CD4-positive, alpha-beta T cell (primary cell): ENCODE measurements at places on chromosomes 12 and 14. TPM values are rescaled to one million over a fixed set of nuclear protein-coding genes. Genes with fewer than 3 reads are reported as not detected.

- DNase-seq: no peak
These were observed 75.5 kb downstream of the AVPR1A start for GRCh38 chr12:63075376-63076060.

DNA sequence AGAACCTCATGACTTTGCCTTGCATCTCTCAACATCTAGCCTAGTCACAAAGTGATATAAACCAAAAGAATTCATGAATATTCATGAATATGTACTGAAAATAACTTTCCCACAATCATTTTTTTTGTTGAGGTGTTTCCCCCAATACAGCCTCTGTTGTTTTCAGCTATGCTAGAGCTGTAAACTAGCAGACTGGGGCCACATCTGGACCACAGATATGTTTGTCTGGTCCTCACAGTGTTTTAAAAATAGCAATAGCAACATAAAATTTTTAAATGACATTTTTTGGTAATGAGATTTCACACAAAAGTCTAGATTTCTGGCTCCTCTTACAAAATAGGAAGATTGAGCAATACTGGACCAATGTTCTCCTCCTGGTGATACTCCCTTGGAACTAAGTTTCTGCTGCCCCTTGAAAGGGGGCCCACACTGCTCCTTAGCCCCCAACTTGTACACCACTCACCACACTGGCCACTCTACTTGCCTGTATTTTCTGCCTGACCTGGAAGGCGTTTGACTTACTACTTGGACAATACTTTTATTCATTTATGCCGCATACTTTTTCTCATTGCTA, 81.2 kb downstream of the BMP4 start:
- DNase-seq: no peak

GRCh38 chr12:89476904-89477595, 47.5 kb downstream of the GALNT4 start:
- DNase-seq: no peak

DNA sequence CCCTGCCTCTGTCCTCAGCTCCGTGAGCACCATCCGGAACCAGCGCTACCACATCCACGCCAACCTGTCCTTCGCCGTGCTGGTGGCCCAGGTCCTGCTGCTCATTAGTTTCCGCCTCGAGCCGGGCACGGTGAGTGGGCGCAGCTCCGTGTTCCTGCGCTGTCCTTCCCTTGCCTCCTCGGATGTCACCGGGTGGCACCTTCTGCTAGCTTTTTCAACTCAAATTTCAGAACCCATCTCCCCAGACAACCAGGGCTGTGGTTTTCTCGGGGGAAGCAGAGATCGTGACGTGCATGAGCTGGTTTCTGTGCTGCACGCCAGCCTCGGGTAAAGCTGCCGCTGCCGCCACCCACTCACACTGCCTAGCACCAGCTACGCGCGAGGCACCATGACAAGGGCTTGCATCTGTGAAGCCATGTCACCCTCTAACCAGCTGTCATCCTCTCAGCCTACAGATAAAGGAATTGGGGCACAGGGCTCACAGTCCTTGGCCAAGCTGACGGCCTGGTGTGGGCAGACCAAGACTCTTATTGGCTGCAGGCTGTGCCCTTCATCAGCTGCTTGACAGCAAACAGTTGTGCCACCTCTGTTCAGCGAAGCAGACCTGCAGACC, 152.1 kb downstream of the ADGRD1 start:
- DNase-seq: peak; percentile 19

DNA sequence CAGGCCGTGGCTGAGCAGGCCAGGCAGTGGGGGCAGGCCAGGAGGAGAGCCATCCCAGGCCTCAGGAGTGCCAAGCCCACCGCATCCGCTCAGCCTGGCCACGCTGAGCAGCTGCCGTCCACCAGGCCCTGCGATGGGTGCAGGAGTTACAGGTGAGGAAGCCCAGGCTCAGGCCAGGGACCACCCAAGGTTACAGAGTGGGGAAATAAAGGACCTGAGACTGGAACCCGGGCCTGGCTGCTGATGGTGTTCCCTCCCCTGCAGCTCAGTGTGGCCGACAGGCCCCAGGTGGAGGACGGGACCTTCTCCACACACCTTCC, 49.0 kb upstream of the DIO3 start:
- no peak for DNase-seq

- DNase-seq: no peak
These were observed 8.8 kb downstream of the ALKBH2 start for GRCh38 chr12:109084425-109084824.

- DNase-seq: no peak
These were observed 43.3 kb upstream of the VPS33A start for GRCh38 chr12:122309564-122310121.

DNA sequence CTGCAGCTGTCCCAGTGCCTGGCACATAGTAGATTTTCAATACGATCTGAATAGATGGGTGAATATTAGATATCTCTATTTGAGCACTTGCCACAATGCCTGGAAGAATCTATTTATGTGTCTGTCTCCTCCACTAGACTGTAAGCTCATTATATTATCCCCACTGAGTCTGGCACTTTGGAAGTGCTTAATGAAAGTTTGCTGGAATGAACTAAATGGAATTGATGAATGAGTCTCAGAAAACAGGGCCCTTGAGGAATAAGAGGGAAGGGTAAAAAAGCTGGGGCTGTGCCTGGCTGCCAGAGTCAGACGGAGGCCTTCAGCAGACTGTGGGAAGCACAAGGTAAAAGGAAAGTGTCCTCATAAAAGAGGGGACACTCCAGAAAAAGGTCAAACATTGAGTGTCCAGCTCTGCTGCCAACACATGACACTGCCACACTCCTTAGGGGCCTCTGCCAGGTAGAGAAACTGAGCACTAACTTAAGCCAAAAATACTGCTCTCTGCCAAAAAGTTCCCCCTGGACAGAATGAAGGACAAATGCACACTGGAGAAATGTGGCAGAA, 39.3 kb downstream of the GLT8D2 start:
- DNase-seq: no peak

DNA sequence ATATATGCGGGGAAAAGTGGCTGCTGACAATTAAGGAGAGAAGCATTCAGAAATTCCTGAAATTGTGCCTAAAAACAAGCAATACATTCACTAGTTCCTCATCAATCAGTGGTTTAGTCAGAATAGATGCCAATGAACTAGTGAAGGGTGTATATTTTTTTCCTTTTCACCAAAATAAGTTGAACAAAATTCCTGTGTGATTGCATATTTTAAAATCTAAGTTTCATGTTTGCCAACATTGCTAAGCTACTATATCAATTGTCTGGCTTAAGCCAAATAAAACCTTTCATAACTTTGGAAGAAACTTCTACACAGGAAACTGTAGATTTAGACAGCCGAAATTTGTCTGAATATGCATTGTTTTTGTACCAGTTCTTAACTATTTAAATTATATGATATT, 8.7 kb downstream of the PRKD1 start:
- DNase-seq: no peak

DNA sequence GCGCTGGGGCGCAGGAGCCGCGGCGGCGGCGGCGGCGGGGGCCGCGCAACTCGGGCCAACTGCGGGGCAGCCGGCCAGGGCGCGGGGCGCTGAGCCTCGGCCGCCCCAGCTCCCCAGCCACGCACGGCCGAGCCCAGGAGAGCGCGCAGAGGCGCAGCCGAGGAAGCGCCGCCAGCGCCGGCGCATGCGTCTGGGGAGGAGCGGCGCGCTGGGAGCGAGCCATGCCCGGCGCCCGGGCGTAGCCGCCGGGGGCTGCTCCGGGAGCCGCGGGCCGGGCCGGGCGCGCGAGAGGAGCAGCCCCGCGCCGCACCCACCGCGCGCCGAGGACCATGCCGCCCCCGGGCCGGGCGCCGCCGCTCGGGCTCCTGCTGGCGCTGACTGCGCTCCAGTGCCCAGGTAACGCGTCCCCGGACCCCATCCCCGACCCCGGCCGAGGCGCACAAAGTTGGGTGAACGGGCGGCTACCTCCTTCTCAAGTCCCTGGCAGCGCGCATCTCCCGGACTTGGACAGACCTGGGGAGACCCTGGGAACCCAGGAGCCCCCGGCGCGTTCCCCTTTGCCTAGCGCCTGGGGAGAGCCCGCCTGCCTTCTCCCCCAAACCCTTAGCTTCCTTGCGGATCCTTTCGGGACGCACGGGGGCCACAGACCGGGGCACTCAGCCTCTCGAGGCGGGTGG, 121.4 kb downstream of the AACS start:
- no peak for DNase-seq

- DNase-seq: no peak
These were observed 49.2 kb downstream of the SLC35F4 start for GRCh38 chr14:57816568-57817284.

- no peak for DNase-seq
These were observed 84.9 kb downstream of the ASCL4 start for GRCh38 chr12:107859367-107859766.

DNA sequence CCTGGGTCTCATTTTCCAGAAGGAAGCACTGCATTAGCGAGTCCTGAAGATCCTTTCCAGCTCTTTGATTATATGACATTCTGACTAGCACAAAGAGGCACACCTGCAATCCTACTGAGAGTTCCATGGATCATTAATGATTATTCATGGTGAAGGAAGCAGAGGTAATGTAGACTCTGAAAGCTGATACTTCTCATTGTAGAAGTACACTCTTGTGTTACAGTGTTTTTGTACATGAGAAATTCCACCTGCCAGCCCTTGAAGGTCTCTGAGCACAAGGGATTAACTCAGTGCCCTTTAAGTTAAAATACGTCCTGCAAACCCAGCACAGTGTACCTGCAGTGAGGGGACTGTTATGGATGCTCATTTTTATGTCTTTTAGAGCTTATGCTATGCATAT, 558.8 kb upstream of the FBXO33 start:
- DNase-seq: no peak

- DNase-seq: no peak
These were observed 104.3 kb downstream of the FIGNL2 start for GRCh38 chr12:51744235-51744634.

The LGR5 gene
- total RNA-seq: not detected

The RNASE2 gene
- total RNA-seq: 0.34 TPM
